ENCODE measurements at places on chromosomes 2 and 18.

DNA sequence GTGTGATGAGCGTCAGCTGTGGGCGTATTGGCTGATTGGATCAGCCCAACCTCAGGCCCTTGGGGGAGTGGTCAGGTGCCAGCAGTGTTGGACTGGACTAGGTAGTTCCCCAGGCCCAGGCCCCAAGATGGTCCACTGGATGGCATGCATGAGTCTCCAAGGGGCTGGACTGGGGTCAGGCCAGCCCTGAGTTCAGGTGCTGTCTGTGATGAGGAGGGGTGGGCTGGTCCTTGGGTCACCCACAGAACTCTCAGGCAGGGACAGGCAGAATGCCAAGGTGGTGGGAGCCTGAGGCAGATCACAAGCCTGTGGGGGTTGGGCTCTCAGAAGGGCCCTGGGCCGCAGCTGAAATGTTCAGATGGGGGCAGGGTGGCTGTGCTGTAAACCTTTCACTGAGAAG is 59.5 kb upstream of the THUMPD2 start:
- DNase-seq = no peak

- DNase-seq = no peak
These were observed 51.4 kb upstream of the YPEL5 start for GRCh38 chr2:30095402-30095801.

- DNase-seq = no peak
These were observed 27.4 kb downstream of the ITSN2 start for GRCh38 chr2:24332791-24333540.

DNA sequence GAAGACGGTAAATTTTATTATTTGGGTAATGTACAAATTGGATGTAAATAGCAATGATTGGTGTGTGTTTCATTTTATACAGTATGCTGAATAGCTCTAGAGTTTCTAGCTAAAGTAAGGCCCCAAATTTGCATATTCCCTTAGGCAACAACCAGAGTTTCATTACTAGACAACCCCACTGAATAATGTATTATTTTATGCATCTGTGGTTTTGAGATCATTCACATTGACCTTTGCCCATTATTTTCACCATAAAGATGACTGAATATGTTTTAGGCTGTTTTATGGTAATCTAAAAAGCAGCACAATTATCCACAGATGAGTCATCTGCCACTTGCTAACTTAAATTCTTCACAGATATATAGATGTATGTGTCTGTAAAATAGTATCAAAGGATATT is 44.5 kb upstream of the C2orf74 start:
- no peak for DNase-seq

DNA sequence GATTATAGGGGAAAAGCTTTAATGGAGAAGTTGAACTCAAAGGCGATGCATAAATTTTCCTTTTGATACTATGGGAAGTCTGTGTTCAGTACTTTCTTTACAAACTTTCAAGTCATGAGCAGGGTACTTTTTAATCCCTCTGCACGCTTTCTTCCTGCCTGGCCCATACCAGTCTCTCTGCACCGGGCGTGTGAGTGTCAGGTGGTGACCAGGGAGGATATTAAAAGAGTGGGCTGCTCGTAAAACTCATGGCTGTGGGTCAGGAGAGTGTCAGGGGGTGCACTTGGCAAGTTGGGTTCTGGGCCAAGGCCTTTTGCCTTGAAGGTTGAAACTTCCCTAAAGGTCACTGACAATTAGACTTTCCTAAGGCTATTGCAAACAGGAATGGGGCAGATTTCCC is 367.8 kb downstream of the GPD2 start:
- DNase-seq = no peak

DNA sequence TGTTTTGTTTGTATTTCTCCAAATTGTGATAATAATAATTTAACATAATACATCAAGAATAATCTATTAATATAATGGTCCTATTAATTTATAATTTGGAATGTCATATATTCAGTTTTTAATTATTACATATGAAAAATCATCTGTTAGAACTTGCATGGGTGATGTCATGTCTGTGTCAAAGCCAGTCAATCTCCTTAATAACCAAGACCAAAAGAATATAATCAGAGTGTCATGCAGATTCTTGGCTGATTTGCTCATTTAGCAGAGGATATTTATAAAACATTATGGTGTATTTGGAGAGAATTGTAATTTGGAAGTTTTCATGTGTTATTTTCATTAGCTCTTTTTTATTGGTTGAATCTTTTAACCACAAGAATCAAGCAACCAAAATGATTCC is 96.4 kb downstream of the PIK3C3 start:
- DNase-seq = no peak

DNA sequence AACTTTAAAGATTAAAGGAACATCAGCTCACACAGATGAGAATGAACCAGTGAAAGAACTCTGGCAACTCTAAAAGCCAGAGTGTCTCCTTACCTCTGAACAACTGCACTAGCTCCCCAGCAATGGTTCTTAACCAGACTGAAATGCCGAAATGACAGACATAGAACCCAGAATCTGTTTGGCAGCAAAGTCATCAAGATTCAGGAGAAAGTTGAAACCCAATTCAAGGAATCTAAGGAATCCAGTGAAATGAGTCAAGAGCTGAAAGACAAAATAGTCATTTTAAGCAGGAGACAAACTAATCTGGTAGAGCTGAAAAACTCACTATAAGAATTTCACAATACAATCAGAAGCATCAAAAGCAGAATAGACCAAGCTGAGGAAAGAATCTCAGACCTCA is 72.0 kb downstream of the STRADB start:
- no peak for DNase-seq

DNA sequence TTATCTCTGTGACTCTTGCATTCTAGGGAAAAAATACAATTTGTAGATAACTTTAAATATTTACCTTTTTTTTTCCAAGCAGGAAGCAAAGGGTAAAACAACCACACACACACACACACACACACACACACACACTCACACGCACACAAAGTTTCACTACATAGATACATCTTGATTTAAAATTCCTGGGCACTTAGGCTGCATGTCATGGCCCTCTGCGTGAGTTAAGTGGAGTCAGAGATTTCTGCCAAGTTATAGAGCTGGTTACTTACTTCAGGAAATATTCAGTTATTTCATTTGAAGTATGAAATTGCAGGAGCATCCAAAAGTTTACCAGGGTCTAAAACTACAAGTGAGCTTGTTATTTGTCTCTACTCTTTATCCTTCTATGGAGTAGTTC is 612.0 kb downstream of the IRS1 start:
- no peak for DNase-seq

DNA sequence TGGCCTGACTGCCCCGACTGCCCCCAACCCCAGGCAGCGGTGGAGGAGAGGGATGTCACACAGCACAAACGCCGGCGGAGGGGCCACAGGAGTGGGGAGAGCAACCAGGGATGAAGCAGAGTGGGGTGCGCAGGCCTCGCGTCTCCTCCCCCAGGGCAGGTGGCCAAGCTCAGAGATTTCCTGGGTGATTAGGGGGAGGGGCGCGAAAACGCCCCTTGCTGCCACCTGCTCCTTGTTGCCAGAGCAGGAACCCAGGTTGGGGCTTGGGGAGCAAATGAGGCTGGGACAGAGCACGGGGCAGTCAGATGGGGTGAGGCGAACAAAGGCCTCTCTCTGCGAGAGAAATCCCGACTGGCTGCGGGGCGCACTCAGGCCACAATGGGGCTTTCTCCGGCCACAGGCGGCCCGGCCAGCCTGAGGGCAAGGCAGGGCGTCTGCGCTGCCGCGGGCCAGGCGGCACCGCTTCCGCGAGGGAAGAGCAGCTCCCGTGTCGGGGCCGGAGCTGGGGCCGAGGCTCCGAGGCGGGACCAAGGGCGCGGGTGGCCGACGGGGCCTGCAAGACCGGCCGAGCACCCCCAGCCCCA is 11.5 kb downstream of the TEX44 start:
- DNase-seq = peak; percentile 10

- DNase-seq = no peak
These were observed 1.7 kb upstream of the GPR35 start for GRCh38 chr2:240623531-240624010.

- DNase-seq = no peak
These were observed 9.6 kb downstream of the PER2 start for GRCh38 chr2:238278626-238279323.

GRCh38 chr2:206241736-206242135 is 32.7 kb upstream of the ZDBF2 start:
- DNase-seq = no peak

DNA sequence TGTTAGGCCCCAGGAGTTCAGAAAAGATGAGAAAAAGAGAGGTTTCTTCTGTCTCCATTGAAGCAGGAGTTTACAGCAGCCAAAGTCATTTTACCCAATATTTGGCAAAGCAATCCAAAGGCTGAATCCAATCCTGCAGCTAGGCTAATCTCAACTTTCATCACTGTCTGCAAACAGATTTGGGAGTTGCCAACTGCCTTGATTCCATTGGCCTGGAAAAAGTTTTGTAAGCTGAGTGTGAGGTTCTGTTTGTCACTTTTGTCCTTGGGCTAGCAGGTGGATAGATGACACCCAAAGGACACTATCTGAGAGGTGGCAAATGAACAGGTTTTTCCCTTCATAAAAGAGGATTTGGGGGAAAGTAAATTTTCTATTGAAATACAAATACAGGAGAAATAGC is 56.6 kb upstream of the SETBP1 start:
- no peak for DNase-seq

- DNase-seq = no peak
These were observed 143.6 kb downstream of the VAPA start for GRCh38 chr18:10057401-10057893.

DNA sequence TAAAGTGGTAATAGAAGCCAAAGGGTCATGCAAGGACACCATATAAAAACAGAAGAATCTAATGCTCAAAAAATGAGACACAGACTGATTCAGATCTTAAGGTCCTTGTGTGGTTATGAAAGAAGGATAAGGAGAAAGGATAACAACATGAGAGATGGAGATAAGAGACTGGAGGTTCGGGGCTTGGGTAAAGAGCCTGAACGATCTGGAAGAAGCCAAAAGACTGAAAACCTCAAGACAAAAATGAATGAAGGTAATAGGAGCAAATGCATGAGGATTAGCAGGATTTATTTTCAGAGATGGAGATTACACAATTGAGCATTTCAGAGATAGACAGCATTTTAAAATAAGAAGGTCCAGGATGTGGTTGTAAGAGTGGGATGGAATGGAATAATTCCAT is 26.1 kb downstream of the STK17B start:
- DNase-seq = no peak

DNA sequence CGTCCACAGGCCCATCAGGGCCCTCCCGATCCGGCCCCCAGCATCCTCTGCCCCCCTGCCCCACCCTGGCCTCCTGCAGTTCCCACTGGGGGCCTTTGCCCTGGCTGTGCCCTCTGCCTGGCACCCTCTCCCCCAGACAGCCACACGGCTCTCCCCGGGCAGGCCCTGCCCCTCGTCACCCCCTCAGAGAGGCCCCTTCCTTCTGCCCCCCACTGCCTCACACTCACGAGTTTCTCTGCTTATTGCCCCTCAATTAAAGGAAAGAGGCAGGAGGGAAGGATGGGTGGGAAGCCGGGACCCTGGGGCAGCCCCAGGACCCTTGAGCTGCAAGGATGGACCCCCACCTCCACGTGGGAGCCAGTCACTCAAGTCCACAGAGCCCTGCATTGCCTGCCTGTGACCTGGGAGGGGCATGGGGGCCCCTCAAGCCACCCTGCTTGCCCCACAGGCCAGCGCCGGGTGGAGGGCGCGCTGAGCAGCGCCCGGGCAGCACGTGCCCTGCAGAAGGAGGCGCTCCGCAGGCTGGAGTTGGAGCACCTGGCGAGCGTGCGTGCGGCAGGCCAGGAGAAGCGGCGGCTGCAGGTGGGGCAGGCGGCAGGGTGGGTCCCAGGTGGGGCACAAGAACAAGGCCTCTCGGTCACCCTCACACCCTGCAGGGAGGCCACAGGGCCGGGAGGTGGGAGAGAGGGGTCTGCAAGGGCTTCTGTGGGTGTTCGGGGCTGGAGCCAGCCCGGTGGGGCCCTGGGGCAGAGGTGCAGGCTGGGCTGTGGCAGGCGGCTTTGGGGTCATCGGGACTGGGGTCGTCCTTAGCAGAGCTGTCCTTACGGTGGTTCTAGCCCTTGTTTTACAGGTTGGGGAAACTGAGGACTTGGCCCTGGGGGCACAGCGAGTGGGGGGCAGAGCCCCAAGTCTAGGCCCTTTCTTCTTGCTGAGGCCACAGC is 30.5 kb upstream of the SNED1 start:
- no peak for DNase-seq

- DNase-seq = no peak
These were observed 15.4 kb downstream of the ARHGAP28 start for GRCh38 chr18:6744816-6745455.

DNA sequence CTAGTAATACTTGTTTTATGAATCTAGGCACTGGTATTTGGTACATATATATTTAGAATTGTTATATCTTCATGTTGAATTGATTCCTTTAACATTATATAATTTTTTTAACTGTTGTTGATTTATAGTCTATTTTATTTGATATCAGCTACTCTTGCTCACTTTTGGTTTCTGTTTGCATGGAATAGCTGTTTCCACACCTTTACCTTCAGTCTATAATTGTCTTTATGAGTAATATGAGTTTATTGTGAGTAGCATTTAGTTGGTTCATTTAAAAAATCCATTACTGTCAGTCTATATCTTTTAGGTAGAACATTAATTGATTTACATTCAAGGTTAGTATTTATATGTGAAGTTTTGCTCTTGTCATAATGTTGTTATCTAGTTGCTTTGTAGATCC is 58.6 kb downstream of the SMCHD1 start:
- DNase-seq = no peak

DNA sequence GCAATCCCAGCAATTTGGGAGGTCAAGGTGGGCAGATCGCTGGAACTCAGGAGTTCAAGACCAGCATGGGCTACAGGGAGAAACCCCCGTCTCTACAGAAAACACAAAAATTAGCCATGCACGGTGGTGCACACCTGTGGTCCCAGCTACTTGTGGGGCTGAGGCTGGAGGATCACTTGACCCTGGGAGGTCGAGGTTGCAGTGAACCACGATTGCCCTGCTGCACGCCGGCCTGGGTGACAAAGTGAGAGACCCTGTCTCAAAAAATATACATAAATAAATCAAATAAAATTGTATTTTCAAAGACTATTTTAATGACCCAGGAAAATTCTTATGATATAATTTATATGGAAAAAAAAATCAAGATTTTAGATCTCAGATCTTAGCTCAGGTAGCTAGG is 191.5 kb downstream of the ZFP36L2 start:
- no peak for DNase-seq

GRCh38 chr18:61466736-61467135 is 133.5 kb downstream of the CDH20 start:
- DNase-seq = no peak

DNA sequence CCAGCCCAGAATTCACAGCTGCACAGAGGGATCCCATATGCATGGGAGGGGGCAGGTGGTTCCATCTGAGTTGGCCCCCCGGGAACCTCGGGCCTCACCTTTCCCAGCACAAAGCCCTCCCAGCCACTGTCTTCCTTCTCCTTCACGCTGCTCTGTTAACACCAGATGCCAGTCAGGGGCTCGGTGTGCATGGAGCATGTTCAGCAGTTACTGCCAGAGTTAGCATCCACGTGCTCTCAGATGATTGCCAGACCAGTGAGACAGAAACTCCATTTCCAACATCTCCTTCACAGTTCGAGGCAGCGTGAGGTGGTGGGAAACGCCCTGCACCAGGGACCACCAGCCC is 101.0 kb downstream of the PTGR3 start:
- no peak for DNase-seq

All from NCI-H2081 treated with DMSO at 0.1 percent for 48 hours (cell line).